ENCODE measurements at places on chromosomes 12 and 14.
A peak's percentile ranks its signal among the peaks of the same experiment; 100 is the strongest.

DNA sequence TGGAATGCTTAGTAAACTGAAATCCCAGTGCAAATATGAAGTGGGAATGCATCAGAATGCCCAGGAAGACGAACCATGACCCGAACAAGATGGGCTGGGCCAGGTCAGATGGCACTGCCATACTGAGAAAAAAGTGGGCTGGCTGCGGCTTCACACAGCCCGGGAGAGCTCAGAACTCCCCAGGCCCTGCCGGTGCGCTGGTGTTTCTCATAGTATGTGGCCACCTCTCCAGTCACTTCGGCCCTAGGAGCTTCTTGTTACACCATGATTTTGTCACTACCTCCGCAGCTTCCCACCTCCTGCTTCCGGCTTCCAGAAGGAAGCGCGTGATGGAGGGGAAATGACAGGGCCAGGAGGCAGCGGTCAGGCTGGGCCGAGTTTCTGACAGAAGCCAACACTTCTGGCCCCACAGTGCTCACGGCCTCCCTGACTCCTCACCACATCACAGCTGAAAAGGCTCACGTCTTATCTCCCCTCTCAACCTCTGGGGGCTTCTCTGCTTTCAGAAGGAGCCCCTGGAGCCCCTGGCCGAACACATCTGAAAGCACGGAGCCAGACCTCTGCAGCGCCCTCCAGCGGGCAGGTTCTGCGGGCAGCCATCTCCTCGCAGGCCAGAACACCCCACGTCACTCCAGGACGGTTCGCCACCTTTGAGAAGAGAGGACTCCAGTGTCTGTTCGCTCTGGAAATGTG, 30.7 kb downstream of the DAD1 start:
- DNase-seq = no peak

- peak; percentile 61 for DNase-seq
These were observed 2.5 kb downstream of the PTPN6 start for GRCh38 chr12:6953442-6954315.

DNA sequence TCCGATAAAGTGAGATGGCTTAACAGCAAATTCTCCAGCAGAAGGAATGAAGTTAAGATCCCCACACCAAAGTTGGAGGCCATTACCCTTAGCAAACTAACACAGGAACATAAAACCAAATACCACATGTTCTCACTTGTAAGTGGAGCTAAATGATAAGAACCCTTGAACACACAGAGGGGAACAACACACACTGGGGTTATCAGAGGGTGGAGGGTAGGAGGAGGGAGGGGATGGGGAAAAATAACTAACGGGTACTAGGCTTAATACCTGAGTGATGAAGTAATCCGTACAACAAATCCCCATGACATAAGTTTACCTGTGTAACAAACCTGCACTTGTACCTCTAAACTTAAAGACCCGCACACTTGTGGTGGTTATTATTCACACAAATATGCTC, 240.4 kb upstream of the NAV3 start:
- DNase-seq = no peak

DNA sequence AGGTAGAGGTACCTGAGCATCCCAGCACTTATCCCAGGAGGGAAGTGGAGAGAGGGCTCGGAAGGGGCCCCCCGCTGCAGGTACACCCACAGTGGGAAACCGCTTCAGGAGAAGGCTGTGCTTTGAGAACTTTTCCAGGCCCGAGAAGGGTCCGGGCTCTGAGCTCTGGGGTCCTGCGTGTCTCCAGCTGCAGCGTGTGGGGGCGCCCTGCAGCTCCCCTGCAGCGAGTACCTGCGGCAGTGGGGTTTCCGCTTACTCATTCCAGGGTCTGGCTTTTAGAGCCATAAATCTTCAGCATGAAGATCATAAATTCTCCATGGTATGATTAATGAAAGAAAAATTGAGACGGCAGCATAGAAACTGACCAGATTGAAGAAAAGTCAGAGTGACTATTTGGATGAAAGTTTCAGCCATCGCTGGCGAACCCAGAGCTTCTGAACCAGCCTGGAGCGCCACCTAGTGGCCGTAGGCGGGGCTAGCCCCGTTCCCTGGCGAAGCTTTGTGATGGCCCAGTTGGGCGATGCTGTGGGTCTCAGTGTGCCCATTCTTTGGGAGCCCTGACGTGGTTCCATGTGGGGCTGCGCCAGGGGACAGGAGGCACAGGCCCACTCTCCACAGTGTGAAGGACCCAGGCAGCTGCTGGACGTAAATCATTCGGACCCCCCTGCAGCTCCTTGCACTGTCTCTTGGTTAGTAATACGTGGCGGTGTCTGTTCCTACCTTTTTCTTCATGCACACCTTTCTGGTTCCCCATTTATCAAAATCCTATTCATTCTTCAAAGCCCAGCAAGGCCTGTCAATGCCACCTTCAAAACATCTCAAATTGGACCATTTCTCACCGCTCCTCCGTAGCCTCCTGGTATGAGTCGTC, 198.2 kb downstream of the TSPAN9 start:
- peak; percentile 87 for DNase-seq

All from islet precursor cell (in vitro differentiated cells).